ENCODE measurements at places on chromosomes 16 and 17.

DNA sequence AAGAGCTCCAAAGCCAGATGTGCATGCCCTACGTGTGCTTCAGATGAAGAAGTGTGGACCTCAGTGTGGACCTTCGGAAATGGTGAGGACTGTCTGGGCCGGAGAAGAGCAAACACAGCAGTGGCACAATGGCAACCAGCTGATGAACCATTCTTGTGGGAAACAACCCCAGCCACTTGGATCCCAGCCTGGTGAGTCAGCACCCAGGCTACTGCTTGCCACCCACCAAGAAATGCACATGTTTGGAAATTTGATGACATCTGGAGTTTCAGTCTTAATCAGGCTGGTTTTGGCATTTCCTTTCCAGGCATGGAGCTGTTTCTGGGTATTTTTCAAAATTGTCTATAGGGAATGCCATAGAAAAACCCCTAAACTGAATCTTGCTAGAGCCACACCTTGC lies 42.7 kb downstream of the DYNLRB2 start:
- peak; percentile 89 for DNase-seq

GRCh38 chr16:21727344-21727743 lies 63.6 kb downstream of the OTOA start:
- no peak for DNase-seq

- no peak for DNase-seq
Observed at GRCh38 chr16:27215660-27216059, 12.3 kb downstream of the KDM8 start.

DNA sequence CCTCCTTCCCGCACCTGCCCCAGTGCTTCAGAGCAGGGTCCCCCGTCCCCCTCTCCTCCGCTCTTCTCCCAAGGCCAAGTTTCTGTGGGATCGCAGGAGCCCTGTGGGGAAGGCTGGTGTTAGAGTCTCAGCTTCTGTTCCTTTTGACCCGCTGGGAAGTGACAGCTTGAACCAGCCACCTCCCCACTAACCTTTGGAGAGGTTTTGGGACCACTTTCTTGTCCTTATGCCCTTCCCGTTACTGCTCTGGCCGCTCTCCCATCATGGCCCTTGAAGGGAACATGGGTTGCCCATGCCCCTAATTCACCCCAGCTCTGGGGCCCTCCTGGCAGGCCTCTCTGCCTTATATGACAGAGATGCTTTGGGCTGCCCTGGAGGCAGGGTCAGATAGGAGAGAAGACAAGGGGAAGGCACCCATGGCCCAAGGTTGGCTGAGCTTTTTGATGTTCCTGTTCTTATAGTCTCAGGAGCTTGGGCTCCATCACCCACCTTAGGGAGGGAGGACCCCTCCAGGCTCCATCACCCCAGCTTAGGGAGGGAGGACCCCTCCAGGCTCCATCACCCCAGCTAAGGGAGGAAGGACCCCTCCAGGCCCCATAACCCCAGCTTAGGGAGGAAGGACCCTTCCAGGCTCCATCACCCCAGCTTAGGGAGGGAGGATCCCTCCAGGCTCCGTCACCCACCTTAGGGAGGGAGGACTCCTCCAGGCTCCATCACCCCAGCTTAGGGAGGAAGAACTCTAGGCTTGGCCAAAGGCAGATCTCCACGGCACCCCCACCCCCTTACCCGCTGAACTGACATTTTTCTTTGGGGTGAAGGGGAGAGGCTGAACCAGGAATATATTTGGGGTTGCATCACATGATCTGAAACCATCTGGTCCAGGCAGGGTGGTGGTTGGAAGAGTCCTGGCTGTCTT lies 45.0 kb downstream of the NT5M start:
- DNase-seq: no peak

- DNase-seq: peak; percentile 90
Observed at GRCh38 chr17:46266656-46267544, 28.0 kb upstream of the LRRC37A start.

DNA sequence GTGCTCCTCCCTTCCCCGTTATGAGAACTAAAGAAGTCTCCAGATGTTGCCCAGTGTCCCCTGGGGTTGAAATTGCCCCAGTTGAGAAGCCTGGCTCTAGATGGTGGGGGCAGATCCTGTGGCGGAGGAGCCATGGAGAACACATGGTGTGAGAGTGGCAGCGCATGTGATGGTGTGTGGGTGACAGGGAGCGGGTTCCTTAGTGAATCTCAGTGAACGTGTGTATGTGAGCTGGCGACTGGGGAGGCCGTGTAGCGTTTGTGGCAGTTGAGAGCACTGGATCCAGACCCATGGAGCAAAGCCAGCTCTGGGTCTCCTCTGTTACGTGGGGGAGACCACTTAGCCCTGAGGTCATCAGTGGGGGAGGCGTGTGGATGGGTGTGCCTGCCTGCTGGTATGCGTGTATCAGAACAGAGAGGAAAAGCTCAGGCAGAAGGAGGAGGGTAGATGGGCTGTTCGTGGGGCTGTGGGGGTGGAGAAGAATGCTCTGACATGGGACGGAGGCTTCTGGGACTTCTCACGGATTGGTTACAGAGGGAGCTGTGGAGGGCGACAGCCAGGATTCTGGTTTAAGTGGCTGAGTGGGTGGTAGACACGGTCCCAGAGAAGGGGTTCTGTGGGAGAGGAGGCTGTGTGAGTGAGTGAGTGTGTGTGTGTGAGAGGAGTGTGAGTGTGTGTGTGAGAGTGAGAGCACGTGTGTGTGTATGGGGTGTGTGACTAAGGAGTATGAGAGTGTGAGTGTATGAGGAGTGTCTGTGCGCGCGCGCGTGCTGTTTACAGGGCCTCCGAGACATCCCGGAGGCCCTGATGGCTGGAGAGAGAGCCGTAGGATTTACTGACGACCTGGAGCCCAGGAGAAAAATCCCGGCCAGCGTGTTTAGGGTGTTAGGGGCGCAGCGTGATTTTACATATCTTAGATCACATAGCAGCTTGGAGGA lies 193.8 kb downstream of the SNX29 start:
- peak; percentile 70 for DNase-seq

DNA sequence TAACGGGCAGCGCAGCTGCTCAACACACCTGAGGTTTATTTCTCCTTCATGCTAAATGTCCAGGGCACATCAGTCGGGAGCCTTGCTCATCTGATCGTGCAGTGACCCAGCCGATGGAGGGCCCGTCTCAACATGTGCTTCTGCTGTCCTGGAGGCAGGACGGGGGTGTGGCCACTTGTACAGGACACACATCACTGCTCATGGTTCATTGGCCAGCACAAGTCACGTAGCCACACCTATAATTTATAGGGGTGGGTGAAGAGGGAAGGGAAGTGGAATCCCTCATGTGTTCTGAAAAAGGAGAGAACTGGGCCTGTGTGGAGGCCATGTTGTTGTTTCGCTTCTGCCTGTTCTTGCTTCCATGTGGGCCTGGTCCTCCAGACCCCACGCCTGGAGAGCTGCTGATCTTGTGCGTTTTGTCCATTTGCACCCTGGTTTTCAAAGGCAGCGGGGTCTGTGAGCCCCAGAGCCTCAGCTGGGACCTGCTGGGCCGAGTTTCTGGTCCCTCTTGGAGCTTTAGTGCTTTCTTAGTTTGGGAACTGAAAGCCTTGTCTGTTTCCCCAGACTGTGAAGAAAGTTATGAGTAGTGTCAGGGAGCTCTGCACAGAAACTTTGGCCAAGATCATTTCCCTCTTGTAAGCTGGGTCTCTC lies 60.5 kb downstream of the CMIP start:
- DNase-seq: no peak

DNA sequence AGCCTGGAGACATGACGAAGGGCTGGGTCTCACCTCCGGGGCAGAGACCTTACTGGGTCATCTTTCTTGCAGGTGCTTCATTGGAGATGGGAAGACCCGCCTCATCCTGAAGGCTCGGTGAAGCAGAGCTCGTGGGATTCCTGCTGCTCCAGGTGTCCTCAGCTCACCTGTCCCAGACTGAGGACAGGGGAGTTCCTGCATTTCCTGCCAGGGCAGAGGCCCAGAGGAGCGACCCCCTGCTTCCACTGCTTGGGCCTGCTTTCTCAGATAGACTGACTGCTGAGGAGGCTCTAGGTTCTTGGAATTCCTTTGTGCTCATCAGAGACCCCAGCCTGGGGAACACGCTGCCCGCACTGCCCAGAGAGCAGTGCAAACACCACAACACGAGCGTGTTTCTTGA lies 11.6 kb downstream of the AQP8 start:
- no peak for DNase-seq

DNA sequence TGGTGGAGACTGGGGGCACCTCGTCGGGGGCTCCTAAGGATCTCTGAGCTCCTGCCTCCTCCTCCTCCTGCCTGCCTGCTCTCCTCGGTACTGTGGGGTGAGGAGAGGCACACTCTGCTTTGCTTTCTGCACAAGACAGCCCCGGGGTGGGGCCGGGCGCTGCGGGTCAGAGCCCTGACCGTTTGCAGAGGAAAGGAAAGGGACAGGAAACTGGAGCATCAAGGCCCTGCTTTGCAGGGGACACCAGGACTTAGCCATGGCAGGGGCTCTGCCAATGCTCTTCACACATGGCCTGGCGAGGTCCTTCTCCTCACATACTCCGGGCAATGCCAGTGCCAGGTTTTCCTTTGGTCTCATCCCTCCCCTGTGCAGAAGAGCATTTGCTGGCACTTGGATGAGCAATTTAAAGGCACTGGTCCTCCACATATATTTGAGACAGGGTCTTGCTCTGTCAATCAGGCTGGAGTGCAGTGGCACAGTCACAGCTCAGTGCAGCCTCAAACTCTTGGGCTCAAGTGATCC lies 23.8 kb upstream of the DOC2B start:
- no peak for DNase-seq

GRCh38 chr17:30380643-30381339 lies 2.1 kb downstream of the CPD start:
- no peak for DNase-seq

- DNase-seq: peak; percentile 36
Observed at GRCh38 chr17:9071811-9072498, 50.6 kb downstream of the NTN1 start.

- DNase-seq: no peak
Observed at GRCh38 chr17:77926981-77927380, 31.5 kb upstream of the TNRC6C start.

DNA sequence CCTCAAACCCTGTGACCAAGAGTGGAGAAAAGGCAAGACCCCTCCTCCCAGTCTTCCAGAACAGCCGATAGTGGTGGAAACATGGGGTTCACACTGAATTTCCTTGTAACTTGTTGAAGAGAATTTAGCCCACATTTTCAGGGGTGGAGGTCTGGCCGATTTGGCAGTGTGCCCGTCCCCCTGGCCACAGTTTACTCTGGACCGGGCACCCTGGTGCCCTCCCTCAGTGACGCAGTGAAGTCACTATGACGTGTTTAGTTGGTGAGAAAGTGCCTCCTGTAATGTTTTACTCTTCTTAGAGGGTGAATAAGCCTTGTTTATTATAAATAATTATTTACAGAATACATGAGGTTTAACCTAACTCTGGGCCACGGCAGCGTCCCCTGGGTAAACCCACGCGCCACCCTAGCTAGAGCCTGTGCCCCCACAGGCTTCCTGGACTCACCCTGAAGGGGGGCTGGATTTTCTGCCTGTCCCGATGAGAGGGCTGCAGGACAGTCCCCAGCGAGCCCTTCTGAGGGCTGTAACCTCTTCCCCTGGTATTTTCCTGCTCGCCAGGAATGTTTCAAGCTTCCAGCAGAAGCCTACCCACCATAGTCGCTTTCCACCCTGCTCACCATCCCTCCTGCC lies 316.9 kb downstream of the SEC14L1 start:
- no peak for DNase-seq

GRCh38 chr16:66641387-66641786 lies 36.9 kb downstream of the CMTM3 start:
- no peak for DNase-seq

- no peak for DNase-seq
Observed at GRCh38 chr17:81322271-81323082, 27.4 kb upstream of the SLC38A10 start.

DNA sequence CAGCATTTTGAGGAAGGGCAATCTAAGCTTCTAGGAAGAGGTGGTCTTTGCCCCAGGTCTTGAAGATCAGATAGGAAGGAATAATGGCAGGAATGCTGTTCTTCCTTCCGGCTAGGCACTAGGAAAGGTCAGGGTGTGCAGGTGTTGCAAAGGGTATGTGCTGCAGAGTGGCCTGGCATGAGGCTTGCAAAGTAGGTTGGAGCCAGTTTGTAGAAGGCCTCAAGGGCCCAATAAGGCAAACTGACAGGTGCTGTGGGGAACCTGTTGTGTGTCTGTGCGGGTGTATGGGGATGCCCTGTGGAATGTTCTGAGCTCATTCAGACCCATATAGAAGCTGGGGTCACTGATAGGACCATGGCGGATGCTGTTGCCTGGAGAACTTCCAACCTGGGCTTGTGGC lies 12.7 kb downstream of the MSI2 start:
- DNase-seq: no peak

DNA sequence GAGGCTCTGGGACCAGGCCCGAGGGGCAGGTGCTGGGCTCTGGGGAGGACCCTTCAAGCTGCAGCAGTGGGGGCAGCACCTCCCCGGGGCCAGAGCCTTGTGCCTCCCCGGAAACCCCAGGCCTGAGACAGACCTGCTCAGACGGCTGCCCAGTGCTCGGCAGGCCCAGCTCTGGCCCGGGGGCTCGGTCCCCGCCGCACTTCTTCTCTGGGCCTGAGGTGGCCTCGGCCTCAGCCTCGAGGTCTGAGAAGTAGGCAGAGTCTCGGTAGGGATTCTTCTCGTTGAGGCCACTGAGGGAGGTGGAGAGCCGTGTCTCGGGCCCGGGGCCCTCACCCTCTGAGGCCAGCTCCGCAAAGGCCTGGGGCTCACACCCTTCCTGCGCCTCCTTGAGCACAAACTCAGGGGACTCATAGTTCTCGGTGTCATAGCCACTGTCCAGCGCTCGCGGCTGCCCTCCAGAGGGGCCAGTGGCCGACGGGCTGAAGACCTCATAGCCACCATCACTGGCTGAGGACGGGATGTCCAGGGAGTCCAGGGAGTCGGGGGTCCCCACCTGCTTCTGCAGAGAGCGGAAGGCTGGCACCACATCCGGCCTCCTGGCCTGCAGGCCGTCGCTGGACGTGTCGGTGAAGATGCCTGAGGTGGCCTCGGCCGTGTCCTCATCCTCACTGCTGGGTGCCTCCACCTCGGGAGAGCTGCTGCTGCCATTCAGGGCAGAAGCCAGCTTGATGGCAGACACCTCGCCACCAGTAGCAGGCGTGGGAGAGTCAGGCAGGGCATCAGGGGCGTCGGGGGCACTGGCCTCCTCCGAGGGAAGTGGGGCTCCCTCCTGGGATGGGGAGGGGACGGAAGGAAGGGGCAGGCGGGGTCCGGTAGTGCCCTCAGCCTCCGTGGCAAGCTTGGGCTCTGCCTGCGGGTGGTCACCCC lies 44.3 kb upstream of the PVALEF start:
- no peak for DNase-seq

GRCh38 chr17:55683550-55684315 lies 38.9 kb downstream of the TMEM100 start:
- peak; percentile 41 for DNase-seq

- no peak for DNase-seq
Observed at GRCh38 chr16:11383481-11384183, 38.4 kb downstream of the RMI2 start.

All from fibroblast of skin of scalp (primary cell).